ENCODE measurements at places on chromosomes 7 and 10.

DNA sequence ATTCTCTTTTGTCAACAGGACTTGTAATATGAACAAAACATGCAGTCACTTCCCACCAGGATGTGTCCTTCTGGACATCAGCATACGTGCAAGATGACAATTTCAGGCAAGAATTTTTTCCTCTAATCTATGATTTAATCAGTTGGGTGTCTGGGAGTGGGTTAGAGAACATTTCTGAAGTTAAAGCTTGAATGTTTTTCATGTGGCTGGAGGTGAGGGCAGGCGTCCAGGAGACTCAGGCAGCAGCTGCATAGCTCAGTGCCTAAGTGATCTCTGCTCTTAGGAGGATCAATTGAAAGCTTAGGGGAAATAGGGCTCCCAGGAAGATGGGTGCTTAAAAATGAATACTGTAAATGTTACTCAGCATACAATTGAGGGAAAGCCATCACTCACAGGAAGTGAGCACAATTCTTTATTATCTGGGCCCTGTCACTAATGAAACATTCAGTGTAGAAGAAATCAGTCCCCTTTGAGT is 457.6 kb upstream of the KLF6 start:
- DNase-seq, result no peak

DNA sequence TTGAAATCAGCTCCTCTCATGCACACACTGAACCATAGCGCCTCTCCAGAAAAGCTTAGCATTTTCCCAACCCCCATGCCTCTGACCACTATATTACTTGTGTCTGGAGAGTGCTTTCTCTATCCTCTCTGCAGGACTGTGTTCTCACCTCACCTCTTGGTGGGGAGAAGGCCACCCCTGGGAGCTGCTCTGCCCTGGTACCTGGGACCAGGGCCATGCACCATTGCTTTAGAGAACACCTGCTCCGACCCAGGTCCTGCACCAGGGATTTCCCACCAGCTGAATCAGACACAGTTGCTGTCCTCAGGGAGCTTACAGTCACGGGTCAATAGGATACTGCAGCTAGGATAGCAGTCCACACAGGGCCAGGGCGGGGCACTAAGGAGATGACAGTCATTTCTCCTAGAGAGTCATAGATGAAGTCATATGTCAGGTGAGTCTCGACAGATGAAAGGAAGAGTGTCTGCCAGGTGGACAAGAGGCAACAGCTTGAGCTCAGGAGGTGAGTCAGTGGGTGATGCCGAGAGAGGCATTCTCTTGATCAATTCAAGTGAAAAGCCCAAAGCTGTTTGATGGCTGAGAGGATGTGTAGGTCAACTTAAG is 619 bp upstream of the LMTK2 start:
- no peak for DNase-seq

DNA sequence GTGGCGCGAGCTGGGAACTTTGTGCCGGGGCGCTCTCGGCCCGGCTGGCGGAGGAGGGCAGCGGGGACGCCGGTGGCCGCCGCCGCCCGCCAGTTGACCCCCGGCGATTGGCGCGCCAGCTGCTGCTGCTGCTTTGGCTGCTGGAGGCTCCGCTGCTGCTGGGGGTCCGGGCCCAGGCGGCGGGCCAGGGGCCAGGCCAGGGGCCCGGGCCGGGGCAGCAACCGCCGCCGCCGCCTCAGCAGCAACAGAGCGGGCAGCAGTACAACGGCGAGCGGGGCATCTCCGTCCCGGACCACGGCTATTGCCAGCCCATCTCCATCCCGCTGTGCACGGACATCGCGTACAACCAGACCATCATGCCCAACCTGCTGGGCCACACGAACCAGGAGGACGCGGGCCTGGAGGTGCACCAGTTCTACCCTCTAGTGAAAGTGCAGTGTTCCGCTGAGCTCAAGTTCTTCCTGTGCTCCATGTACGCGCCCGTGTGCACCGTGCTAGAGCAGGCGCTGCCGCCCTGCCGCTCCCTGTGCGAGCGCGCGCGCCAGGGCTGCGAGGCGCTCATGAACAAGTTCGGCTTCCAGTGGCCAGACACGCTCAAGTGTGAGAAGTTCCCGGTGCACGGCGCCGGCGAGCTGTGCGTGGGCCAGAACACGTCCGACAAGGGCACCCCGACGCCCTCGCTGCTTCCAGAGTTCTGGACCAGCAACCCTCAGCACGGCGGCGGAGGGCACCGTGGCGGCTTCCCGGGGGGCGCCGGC is 870 bp downstream of the FZD1 start:
- peak; percentile 32 for DNase-seq

GRCh38 chr10:94293354-94293753 is 69.4 kb downstream of the NOC3L start:
- no peak for DNase-seq

GRCh38 chr7:93018716-93019115 is 99.1 kb downstream of the SAMD9 start:
- no peak for DNase-seq

All from AML-193 (cell line).